ENCODE measurements at places on chromosomes 4 and X.
A peak's percentile ranks its signal among the peaks of the same experiment; 100 is the strongest.

DNA sequence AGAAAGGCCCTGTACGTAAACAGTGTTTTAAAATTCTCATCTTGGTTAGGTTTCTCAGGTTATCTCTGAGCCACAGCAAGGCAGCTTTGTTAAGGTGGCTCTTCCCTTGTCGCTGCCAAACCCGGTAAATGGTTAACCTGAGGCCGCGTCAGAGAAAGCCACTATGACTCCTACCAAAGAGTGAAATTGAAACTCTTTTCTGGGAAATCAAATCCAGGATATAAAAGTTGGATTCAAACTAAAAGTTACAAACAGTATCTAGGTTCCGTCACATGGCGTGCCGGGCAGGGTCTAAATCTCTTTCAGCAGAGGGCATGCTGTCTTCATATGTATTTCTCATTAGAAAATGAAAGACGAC is 433 bp downstream of the MMAA start:
- peak; percentile 54 for DNase-seq

- DNase-seq: peak; percentile 71
Measured at GRCh38 chr4:10740891-10741620, 56.5 kb upstream of the CLNK start.

GRCh38 chr4:176789955-176790354 is 2.8 kb downstream of the VEGFC start:
- peak; percentile 86 for DNase-seq

DNA sequence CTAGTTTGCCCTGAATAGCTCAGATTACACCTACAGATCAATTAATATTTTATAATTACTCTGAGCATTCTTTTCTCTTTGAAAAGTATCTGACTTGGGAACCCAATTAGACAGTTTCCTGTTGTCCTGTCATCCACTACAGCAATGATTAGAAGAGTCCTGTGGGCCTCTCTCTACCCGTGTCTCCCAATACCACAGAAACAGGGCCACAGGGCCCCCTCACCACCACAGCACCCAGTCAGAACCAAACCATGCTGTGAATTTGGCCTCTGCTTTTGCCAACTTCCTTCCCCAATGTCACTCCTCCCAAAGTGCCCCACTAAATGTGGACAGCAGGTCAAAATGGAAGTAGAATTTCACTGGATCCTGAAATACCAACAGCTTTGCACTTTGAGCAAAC is 10.3 kb downstream of the USP46 start:
- DNase-seq: no peak

DNA sequence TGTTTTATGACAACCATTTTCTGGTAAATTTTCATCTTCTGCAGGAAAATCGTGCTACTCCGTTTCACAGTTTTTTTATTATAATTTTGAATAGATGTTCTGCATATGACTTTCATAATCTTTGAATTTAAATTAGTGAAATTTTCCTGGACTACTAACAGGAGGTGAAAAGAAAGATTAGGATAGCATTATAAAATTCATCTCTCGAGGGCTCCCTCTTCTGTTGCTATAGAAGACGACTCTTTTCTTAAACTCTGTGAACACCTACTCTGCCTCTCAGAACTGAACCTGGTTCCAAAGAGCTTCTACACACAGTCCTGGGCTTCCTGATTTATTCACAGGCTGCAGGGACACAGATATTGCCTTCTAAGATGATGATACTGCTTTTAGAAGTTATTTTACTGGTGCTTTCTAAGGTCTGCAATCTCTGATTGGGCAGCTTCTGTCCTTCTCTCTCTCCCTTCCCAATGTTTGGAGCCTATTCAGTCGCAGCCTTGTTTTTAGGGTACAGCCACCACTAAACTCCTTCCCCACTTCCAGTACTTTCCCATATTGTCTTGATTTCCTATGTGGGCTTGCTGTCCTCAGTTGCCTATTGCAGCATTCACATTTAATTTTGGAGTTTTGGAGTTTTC is 10.1 kb upstream of the SAP30 start:
- peak; percentile 7 for DNase-seq

DNA sequence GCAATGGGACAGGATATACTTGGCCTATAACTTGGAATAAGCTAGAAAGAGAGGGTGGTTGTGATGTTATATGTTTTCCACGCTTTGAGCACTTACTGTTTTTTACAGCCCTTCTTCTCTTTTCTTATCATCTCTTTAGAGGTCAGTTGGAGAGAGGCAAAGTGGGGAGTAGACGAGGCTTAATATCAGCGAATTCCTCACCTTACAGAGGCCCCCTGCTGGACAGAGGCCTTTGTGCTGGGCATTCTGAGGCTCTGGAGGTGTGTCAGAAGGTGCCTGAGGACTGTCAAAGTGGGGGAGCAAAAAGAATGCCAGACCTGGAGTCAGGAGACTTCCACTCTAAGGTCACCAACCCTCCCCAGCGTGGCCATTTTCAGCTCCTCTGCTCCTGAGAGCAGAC is 42.5 kb downstream of the MAMLD1 start:
- no peak for DNase-seq

DNA sequence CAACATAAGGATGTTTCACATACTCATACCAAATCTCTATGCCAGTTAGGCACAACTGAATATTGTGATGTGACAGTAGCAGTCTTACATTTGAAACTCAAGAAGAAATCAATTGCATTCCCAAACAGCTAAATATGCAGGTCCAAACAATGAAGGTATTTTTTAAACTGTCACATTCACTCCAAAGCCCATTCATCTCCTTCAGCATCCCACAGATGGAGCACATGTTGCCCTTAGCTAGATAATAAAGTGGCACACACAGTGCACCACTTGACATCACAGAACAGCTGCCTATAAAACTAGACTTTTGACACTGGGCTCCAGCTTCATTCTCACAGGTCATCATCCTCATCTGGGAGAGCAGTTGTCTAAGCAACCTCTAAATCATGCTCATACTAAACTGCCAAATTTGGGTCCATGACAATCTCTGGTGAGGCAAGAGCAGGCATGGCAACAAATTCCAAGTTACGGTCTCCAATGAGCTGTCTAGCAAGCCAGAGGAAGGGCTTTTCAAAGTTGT is 26.2 kb upstream of the ARHGEF6 start:
- no peak for DNase-seq

GRCh38 chrX:85992811-85993229 is 54.5 kb downstream of the CHM start:
- peak; percentile 58 for DNase-seq

GRCh38 chrX:71990518-71990917 is 79.9 kb downstream of the NHSL2 start:
- DNase-seq: no peak

DNA sequence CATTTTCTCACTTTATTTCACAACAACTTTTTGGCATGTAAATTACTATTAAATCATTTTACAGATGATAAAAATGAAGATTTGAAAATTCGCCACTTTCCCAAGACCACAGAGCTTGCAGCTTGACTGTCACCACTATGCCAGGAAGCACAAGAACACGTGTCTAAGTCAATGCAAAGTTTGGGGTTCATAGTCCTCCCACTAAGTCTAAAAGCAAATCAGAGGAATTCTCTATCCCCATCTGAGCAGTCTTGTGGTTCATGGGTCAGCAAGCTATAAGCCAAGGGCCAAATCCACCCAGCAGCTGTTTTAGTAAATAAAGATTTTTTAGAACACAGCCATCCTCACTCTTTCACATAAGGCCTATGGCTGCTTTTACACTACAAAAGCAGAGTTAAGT is 833.3 kb upstream of the INTU start:
- DNase-seq: no peak

DNA sequence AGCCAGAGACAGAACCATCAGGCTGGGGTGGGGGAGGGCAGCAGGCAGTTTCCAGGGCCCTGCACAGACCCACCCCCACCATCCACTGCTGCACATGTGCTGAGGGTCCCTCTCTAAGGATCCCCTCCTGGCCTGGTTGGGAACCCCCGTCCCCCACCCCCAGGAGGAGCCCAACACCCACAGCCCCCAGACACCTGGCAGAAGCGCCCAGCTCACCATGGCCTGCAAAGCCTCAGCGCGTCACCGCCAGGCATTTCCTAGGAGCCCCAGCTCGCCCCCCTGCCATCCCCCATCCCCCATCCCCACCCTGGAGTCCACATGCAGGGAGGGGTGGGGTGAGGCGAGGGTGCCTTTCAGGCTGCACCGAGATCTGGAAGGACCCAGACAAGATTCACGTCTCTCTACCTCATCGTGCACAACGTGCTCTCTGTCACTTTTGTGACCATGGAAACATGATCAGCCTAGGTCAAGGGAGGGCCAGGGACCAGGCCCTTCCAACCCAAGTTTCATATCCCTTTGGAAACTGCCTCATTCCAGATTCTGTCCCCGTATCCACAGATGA is 9.3 kb downstream of the MXD4 start:
- no peak for DNase-seq

- DNase-seq: no peak
Measured at GRCh38 chrX:9072281-9072680, 38.4 kb upstream of the FAM9B start.

DNA sequence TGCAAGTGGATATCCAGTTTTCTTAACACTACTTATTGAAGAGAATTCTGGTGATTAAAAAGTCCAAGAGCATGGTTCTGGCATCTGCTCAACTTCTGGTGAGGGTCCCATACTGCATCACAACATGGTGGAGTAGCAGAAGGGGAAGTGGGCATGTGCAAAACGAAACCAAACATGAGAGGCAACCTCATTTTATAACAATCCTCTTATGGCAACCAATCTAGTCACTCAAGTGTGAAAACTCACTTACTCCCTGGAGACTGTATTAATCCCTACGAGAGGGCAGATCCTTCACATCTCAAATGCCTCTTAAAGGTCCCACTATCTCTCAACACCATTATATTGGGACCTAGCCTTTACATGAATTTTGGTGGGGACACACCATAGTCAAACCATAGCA is 55.4 kb upstream of the TRO start:
- no peak for DNase-seq

DNA sequence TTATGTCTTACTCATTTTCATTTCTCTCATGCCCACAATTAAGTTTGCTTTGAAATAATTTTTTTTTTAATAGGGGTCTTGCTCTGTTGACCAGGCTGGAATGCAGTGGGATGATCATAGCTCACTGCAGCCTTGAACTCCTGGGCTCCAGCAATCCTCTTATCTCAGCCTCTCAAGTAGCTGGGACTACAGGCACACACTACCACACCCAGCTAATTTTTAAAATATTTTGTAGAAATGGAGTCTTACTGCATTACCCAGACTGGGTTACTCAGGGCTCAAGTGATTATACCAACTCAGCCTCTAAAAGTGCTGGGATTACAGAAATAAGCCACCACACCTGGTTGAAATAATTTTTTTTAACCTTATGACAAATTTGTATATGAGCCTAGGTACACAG is 19.2 kb upstream of the MAB21L2 start:
- DNase-seq: no peak

GRCh38 chr4:2944091-2944482 is 19.1 kb downstream of the NOP14 start:
- DNase-seq: no peak

GRCh38 chr4:64250061-64250460 is 159.2 kb downstream of the TECRL start:
- no peak for DNase-seq

- peak; percentile 41 for DNase-seq
Measured at GRCh38 chr4:2848449-2848848, 4.8 kb downstream of the ADD1 start.

DNA sequence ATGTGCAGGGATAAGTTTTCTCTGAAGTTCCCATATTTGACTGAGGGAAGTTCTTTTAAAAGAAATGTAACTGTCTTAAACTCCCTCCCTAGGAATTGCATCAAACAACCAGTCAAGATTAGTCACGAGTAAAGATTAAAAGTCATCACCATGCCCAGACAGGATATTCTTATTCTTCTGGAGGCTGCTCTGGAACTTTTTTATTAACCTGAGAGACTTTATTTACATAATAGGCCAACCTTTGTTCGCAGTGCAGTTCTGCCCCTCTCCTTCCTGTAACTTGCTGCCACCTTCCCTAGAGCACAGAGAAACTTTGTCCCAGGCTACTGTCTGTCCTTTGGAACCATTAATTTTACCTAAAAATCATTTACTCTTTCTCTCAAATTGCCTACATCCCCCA is 9.8 kb upstream of the HERC3 start:
- DNase-seq: peak; percentile 69

DNA sequence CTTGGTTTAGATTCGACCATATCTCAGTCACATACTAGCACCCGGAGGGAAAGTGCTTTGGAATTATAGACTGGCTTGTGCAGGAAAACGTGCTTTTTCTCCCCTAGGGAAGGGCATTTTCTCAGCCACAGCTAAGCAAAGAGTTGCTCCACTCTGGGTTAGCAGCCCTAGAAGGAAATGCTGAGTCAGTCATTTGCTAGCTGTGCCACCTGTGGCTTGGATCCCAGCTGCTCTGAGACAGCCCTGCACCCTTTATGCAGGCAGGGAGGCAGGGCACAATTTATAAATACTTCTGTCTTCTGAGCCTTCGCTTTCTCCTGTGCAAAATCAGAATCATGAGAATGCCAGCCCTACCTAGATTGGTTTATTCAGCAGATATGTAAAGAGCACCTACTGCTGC is 1.3 kb upstream of the USP51 start:
- no peak for DNase-seq

DNA sequence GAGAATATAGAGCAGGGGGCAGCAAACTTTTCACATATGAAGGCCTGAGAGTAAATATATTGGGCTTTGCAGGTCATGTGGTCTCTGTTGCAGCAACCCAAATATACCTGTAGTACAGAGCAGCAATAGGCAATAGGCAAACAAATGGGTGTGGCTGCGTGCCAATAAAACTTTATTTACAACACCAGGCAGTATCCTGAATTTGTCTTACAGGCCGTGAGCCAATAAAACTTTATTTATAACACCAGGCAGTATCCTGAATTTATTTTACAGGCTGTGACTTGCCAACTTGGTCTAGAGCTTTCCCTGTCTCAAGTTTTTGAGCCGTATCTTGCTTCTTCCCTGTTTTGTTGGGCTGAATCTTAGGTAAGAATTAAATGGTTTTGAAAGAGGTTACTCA is 118.2 kb downstream of the PHEX start:
- DNase-seq: peak; percentile 5

DNA sequence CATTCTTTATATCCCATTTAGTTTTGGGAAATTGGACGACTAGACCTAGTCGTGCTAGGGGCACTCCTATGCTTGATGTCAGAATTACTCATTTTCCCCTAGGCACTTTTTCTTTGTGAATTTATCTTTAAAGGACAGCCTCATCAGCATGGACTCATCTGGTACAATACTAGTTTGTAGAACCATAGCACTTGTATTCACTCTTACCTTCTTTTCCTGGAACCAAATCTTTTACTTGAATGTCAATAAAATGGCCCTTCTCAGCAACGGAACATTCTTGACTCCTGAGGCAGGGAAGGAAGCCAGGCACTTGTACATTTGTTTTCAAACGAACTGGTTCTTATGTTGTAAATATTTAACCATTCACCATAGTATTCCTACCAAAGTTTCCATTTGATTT is 187.1 kb downstream of the SHROOM3 start:
- DNase-seq: peak; percentile 91

- DNase-seq: no peak
Measured at GRCh38 chr4:56654238-56654632, 26.9 kb downstream of the HOPX start.

GRCh38 chr4:180116840-180117239 is 2126.4 kb upstream of the TENM3 start:
- DNase-seq: no peak

- DNase-seq: no peak
Measured at GRCh38 chr4:63211776-63212479, 1197.3 kb downstream of the TECRL start.

Measured in epithelial cell of esophagus (primary cell).